ENCODE measurements at places on chromosomes 4 and X.

GRCh38 chrX:153690466-153690865 lies 2.7 kb downstream of the SLC6A8 start:
- no peak for DNase-seq

DNA sequence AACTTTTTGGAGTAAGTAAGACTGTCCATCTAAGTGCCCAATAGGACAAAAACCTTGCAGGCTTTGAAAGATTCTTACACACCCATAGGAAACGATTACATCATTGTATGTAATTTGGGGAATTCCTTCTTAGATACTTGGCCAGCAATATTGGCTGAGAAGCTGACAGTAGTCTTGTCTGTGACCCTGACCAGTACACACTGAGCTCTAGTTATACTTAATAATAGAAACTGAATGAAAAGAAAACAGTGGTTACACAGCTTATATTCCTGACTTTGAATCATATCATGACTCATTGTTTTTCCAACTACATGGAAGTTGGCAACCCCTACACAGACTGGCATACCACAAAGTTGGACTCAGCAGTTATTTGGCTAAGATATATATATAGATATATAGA lies 7.1 kb upstream of the TLR2 start:
- DNase-seq = no peak

DNA sequence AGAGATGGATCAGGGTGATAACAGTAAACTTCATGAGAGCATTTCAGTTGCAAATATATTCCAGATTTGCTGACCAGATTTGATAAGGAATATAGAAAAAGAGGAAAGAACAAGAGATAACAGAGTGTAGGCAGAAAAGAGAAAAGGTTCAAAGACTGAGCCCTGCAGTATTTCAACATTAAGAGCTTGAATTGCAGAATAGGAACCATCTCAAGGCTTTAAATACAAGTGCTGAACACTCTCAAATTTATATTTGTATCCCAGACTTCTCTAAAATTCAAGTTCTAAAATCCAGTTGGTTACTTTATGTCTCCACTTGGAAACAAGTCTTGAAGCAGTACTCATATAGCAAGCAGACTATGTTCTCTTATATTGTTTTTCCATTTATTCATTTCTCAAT lies 9.7 kb upstream of the MYOZ2 start:
- no peak for DNase-seq

- no peak for DNase-seq
These were observed 17.7 kb downstream of the CD99L2 start for GRCh38 chrX:150880808-150881165.

- DNase-seq = no peak
These were observed 1342.4 kb upstream of the TENM3 start for GRCh38 chr4:180900781-180901180.

- DNase-seq = no peak
These were observed 7.2 kb downstream of the NFXL1 start for GRCh38 chr4:47907089-47907646.

DNA sequence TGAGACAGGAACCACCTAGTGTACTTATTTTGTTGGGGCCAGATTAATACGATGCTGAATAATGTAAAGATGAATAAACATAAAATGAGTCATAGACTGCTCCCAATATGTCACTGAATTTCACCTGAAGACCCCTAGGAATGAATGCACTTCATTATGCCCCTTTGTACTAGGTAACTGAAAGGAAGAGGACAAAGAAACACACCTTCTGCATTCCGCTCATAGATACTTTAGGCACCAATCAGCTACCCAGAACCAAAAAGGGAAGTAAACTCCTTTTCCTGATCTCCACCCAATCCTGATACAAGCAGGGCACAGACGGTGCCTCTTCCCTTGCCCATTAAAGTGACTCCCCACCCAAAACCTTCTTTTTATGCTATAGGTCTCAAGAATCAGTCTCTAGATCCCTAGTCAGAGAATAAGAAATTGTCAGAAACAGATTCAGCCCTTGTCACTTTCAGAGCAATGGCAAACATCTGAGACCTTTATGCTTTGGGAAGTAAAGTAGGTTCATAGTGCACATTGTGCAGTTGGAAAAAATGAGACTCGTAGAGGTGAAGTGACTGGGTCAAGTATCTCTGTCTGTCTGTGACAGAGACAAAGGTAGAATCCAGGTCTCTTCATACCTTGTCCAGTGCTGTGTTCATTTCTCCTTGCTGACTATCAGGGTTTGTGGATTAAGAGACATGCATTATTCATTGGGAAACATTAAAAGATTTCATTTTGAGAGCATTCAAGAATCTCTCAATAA lies 2.3 kb downstream of the GPR174 start:
- no peak for DNase-seq

GRCh38 chrX:103783971-103784370 lies 7.3 kb downstream of the PLP1 start:
- DNase-seq = no peak

DNA sequence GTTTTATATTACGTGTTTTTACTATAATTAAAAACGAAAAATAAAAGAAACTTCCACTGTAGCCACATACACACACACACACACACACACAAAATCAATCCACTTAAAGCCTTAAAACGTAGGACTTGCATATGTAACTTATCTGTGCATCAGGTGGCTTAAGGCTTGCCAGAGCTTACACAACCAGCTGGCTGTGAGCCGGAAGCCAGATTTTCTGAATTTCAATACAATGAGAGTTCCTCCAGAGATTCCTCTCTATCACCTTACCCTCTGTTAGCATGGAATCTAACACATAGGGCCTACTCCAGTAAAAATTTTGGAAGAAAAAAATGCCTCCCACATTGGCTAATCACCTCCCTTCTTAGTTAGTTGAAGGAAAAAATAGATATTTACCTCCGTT lies 27.9 kb upstream of the SLITRK4 start:
- no peak for DNase-seq

DNA sequence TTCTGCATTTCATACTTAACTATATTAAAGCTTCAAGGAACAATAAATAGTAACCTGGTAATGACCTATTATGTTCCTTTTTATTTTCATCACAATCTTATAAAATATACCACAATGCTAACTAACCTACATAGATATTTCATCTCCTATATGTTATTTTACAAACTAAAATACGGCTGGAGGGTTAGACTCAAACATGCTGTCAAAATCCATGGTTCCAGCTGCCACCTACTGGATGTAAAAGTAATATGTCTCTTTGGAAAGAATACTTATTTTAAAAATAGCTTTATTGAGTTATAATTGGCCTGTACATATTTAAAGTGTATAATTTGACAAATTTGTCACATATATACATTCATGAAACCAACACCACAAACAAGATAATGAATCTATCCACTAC lies 15.0 kb downstream of the RGN start:
- DNase-seq = peak; percentile 29

DNA sequence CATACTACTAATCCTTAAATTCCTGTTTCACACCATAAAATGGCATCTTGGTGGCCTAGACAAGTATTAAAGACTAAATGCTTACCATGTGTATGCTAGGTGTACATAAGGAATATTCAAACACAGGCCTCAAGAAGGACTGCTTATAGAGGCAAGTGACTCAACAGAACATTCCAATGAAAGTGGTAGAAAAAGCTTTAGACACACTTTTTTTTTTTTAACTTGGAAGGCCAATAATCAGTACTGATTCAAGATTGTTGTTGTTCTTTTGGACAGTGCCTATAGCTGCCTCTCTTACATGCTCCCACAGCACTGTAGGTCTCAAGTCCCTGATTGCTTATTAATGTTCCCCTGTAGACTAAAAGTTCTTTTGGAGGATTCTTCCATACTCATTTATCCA lies 77.6 kb downstream of the FBXL5 start:
- no peak for DNase-seq

GRCh38 chrX:31993637-31994036 lies 921.8 kb upstream of the FTHL17 start:
- no peak for DNase-seq

DNA sequence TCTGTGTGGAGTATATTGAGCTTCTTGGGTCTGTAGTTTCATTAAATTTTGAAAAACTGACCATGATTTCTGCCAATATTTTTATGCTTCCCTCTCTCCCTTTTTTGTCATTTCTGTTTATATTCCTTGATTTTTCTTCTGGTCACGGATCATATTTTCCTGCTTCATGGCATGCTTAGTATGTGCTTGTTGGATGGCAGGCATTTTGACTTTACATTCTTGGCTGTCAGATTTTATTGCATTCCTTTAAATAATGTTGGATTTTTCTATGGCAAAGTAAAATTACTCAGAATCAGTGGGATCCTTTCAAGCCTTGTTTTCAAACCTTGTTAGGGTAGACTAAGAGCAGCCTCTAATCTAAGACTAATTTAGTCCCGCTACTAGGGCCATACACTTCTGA lies 531.8 kb downstream of the IL15 start:
- DNase-seq = no peak

GRCh38 chr4:47647544-47647943 lies 162.5 kb downstream of the ATP10D start:
- no peak for DNase-seq

All from neural progenitor cell (in vitro differentiated cells).